ENCODE measurements at places on chromosomes 2 and 18. TPM values are rescaled to one million over a fixed set of nuclear protein-coding genes. Genes with fewer than 3 reads are reported as not detected.

DNA sequence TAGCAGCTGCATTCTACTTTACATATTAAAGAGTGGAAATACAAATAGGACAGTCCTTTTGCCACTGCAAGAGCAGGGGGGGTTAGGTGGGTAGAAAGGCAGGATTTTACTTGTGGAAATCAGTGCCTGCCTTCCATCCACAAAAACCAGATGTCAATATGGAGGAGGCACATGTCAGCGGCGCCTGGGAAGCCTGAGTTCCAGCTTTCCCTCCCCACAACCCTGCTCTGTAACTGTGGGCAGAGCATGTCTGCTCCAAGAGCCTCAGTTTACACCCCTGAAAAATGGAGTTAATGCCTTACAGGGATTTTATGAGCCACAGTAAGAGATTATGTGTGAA is 32.9 kb downstream of the STEAP3 start:
- DNase-seq, result no peak

GRCh38 chr2:45919711-45920111 is 268.2 kb downstream of the PRKCE start:
- no peak for DNase-seq

- DNase-seq, result no peak
These were observed 47.4 kb upstream of the DNAJC10 start for GRCh38 chr2:182668671-182669070.

GRCh38 chr2:237072067-237072931 is 13.4 kb upstream of the COPS8 start:
- DNase-seq, result peak; percentile 73

DNA sequence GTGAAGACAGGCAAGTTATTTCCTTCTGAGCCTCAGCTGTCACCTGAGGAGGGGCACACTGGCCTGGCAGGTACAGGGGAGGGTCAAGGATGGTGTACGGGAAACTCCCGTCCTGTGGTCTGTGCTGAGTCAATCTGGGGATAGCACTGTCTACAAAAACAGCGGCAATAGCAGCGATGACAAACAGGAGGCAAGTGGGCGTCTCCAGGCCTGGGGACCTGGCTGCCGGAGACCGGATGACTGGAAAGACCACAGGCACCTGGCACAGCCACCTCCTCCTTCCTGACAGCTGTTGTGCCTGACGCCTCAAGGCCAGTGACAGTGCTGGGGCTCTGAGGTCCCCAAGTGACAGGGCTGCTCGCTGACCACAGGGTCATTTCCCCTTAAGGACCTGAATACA is 202.1 kb upstream of the HS6ST1 start:
- DNase-seq, result no peak

- peak; percentile 86 for DNase-seq
These were observed at the start of gene ITGA6 for GRCh38 chr2:172427256-172427989. Gene ITGA6, plus strand, starts transcription at chr2:172427586.

Gene DSG4
- not detected for total RNA-seq

Gene SDC1
- 0.21 TPM for total RNA-seq

Gene TLX2
- total RNA-seq, result not detected

All from heart left ventricle (tissue), 16 donors.